ENCODE measurements at places on chromosomes 12 and 14.

DNA sequence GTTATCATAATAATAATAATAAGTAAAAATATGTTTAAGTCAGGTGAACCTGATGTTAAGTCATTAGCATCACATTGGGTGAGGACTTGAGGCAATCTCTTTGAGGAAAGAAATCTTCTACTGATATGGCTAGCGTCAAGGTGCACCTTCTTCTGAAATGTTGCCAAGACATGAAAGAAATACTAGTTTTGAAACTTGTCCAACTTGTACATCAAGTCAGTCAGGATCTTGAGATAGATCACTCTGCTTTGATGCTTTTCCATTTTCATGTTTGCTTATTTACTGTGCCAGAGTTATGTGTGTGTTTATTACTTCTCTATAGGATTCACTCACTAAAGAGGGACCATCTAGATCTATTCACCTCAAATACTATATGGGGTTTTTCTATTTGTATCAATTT lies 90.0 kb upstream of the USP15 start:
- DNase-seq = no peak

DNA sequence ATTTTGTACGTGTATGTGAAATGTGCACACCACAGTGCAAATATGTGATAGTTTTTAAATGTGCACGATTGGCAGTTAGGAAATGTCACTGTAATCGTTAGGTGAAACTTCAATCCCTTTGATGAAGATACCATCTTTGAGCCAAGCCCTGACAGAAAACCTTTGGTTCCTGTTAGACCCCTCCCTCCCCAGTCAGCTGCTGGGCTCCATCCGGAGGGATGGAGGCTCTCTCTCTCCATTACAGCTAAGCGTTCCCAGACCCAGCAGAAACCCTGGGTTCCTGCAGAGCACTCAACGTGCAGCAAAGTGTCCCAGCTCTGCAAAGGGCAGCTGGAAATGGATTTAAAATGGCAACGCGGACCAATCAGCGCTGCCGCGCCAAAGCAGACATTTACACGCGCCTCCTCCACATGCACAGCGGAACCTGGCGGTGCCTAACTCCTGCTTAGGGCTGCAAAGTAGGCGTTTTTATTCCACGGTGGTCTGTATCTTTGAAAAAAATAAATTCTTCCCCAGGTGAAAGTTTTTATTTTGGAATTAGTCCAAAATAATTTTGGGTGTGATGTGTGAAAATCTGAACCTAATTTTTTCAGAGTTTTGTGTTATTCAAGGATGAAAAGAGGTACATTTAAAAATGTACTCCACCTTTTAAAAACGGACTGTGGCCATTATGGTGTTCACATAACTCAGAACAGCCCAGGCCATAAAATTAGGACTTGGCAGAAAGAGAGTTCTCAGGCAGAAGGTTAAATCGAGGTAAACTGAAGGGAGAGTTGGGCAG lies 1.4 kb upstream of the HMGA2 start:
- DNase-seq = no peak

DNA sequence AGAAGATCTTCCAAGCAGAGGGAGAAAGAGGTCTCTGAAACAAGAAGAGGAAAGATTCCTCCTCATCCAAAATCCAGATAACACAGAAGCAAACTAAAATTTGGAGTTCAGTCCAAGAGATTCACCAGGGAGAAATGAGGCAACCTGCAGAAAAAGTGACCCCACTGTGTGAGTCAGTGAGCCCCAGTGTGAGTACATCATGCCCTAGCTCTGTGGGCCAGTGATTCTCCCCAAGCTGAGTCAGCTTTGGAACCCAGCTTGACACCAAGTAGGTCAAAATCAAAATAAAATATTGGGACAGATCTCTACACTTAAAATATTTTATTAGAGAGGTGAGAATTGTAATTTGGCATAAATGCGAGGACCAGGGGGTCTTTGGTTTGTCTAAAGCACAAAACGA lies 17.2 kb downstream of the CLEC2B start:
- DNase-seq = no peak

DNA sequence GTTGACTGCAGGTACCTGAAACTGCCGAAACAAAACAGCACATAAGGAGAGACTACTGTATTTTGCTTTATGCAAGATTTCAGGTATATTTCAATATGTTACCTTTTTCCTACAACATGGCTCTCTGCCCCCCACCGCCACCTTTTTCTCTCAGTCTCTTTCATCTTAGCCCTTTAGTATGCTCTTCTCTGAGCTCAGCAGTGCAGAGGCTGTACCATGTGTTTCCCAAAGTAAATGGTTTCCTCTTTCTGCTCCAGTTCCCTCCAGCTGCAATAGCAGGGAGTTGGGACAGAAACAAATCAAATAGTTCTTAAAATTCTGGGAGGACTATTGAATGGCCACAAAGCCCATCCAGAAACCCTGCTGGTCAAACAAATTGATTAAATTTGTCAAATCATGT lies 4.3 kb downstream of the AMN1 start:
- no peak for DNase-seq

- DNase-seq = no peak
These were observed 51.8 kb upstream of the JDP2 start for GRCh38 chr14:75375983-75376382.

DNA sequence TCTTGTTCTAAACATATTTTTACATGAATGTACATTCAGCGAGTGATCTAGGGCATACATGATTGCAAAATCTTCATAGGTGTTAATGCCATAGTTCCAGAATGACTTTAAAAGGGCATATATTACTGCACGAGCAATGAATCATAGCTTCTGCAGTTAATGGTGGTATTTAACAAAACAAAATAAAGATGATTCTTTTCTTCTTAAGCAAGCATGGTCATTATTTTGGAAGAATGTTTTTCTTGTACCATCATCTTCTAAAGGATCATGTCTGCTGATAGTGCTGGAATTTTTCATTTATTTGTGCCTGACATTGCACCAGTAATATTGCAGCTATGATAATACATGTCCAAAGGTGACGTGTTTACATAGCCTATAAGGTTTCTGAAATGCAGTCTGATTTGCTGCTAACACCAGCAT lies 388.6 kb downstream of the CCDC91 start:
- no peak for DNase-seq

- no peak for DNase-seq
These were observed 18.3 kb upstream of the LYZ start for GRCh38 chr12:69329669-69330428.

DNA sequence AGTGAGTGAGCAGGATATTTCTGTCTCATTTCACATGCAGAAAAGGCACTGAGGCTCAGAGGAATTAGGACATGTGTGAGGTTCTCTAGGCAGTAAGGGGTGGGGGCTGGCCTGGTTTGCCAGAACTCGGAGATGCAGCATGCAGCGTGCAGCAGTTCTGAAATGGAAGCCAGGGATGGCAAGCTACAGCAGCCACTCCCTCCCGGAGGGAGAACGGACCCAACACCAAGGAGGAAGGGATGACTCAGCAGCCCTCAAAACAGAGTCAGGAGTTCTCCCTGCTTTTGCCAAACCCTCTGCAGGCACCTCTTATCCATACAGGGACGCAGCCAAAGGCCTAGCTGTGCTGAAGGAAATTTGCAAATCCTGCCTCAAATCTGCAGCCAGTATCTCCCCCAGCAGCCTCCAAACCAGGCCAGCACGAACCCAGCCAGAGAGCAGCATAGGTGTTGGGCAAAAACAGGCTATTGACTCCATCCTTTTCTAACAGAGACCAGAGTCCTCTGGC lies 10.3 kb upstream of the SERPINA3 start:
- DNase-seq = no peak

GRCh38 chr12:132327336-132328171 lies 1.8 kb downstream of the GALNT9 start:
- DNase-seq = peak; percentile 50

DNA sequence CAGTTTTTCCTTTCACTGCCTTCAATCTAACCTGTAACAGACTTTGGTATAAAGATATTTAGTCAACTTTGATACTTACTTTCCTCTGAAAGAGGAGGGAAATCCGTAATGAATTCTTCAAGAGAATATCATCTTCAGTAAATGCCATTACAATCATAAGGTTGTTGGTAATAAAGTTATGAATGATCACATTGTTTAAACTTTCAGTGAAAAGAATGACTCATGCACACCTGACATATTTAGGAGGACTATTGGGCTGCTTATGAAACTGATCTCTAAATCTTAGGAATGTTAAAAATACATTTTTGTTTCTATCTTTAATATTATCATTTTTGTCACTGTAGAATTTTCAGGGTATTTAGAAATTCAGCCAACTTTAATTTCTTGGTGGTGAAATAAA lies 474.7 kb downstream of the SLC16A7 start:
- DNase-seq = no peak

DNA sequence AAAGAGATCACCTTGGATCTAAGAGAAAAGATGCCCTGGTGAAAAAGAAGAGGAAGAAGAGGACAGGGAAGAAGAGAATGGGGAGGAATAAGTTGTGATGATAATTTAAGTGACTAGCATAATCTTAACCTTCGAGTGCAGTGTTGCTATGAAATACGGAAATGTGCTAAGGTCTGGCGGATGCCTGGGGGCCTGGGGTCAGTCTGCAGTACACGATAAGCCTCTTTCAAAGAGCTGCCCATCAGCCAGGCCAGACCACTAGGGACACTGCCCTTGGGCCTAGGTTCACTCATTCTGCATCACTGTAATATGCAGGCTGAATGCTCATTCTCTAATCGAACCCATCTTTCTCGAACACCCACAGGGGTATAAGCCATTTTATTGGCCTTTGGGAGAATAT lies 83.4 kb downstream of the PLEKHG3 start:
- DNase-seq = no peak

GRCh38 chr12:2177003-2177402 lies 124.2 kb downstream of the CACNA1C start:
- DNase-seq = no peak

DNA sequence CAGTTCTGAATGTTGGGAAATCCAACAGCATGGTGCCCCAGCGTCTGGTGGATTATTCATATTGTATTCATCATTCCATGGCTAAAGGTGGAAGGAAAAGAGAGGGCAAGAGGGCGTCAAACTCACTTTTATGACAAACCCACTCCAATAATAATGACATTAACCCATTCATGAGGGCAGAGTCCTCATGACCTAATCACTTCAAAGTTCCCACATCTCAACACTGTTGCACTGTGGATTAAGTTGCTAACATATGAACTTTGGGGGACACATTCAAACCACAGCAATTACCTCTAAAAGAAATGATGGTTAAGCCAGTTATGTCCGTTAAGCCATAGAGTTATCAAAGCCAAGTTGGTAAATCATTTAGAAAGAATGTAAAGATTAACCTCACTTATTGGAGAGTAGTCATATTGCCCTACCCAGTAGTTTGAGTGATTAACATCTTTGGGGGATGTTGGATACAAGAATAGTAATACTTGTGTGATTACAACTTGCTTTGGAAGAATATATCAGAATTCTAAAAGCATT lies 212.4 kb upstream of the FLRT2 start:
- DNase-seq = no peak

GRCh38 chr14:103491691-103492090 lies 30.9 kb downstream of the CKB start:
- DNase-seq = no peak

GRCh38 chr12:87931812-87932211 lies 97.4 kb downstream of the C12orf50 start:
- no peak for DNase-seq

DNA sequence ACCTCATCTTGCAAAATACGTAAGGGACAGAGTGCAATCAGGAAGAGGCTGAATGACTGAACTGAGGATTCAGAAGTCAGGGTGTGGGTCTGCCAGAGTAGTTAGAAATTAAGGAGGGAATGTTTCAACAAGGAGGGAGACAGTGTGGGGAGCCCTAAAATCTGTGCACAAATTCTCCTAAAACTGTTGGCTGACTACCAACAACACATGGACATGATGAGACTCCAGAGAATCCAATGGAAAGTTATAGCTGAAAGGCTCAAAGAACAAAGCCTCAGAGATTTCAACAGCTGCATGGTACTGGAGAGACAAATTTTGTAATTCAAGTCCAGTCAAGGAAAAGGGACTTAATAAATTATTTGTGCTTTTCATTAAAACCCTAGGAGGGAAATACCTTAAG lies 36.1 kb upstream of the NEDD1 start:
- no peak for DNase-seq

GRCh38 chr14:68408680-68409079 lies 384.2 kb downstream of the ZFP36L1 start:
- no peak for DNase-seq

- no peak for DNase-seq
These were observed 83.0 kb upstream of the ZDHHC17 start for GRCh38 chr12:76680940-76681339.

- DNase-seq = no peak
These were observed 12.6 kb downstream of the BTBD6 start for GRCh38 chr14:105260959-105261358.

GRCh38 chr14:99099051-99099787 lies 172.8 kb downstream of the BCL11B start:
- no peak for DNase-seq

DNA sequence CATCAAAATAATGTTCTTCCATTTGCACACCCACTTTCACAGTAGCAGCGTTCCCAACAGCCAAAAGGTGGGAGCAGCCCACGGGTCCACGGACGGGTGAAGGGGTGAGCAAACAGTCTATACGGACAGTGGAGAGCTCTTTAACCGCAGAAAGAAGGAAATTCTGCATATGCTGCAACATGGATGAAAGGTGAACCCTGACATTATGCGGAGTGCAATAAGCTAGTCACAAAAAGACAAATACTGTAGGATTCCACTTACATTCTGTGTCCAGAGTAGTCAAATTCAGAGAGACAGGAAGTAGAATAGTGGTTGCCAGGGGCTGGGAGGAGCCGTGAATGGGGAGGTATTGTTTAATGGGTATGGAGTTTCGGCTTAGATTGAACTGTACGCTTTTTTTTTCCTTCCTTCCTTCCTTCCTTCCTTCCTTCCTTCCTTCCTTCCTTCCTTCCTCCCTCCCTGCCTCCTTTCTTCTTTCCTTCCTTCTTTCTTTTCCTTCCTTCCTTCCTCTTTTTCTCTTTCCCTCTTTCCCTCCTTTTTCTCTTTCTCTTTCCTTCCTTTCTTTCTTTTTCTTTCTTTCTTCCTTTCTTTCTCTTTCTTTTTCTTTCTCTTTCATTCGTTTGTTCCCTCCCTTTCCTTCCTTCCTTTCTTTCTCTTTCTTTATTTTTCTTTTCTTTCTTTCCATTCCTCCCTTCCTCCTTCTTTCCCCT lies 15.8 kb upstream of the ANKRD9 start:
- no peak for DNase-seq

DNA sequence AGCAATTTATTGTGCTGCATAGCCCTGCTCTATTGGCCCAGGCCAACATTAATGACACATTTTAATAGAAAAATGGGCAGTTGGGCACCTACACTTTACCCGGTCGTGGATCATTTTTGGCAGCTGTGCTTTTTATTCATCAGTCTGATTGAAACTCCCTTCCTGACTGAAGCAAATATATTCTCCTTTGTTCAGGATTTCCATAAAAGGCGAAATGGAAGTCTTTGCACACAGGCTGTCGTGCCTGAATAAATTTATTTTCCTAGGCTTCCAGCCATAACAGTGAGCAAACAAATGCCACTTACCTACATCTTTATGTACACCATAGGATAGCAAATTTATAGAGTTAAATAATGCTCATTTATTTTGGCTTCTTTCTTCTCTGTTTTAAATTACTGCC lies 480.7 kb upstream of the DCN start:
- no peak for DNase-seq

- DNase-seq = no peak
These were observed 65.8 kb downstream of the RIC8B start for GRCh38 chr12:106840243-106840642.

GRCh38 chr12:118727979-118728366 lies 253.4 kb upstream of the SRRM4 start:
- no peak for DNase-seq

All from stimulated activated CD4-positive, alpha-beta T cell treated with anti-CD3 and anti-CD28 coated beads, Interleukin-1b, Interleukin-23, amount 100 ng/mL, for 4 hours (primary cell).